ENCODE measurements at places on chromosomes 1 and 21. TPM values are rescaled to one million over a fixed set of nuclear protein-coding genes. Genes with fewer than 3 reads are reported as not detected.

The CPTP gene
- polyA plus RNA-seq: 9.1 TPM

The OLFML2B gene
- 10.4 TPM for polyA plus RNA-seq

The C8B gene
- not detected for polyA plus RNA-seq

The HES3 gene
- polyA plus RNA-seq: not detected

DNA sequence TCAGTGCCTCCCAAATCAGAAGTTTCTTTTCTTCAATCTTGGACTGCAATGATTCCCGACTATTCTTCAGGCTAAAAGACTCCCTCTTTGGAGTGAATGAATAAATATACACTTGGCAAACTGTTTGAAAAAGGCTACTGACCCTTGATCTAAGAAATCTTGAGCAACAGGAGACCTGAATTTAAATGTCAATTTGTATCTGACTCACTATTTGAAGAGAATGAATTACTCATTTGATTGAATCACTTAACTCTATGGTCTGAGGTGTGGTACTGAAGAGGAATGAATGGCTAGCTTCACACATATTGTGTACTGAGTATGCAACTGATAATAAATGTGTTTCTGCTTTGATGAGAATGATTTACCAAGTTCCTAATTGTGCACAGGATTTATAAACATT lies 4.6 kb upstream of the SMG7 start:
- DNase-seq: no peak

DNA sequence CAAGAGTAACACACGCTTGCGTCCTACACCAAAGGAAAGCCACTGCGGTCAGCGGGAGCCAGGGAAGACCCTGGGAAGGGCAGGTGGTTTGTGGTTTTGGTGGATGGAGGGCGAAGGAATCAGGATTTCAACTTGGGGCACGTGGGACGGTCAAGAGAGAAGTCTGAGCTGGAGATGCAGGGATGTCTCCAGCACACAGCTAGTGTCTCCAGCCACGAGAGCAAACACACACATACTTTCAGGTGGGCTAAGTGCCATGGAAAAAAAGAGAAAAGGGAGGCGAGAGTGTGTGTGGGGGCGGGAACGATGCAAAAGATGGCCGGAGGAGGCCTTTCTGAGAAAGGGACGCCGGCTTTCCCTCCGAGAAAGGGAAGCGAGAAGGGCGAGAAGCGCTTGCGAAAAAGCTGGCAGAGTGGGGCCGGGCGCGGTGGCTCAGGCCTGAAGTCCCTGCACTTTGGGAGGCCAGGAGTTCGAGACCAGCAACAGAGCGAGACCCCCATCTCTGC lies 1.4 kb upstream of the SRRM1 start:
- DNase-seq: no peak

DNA sequence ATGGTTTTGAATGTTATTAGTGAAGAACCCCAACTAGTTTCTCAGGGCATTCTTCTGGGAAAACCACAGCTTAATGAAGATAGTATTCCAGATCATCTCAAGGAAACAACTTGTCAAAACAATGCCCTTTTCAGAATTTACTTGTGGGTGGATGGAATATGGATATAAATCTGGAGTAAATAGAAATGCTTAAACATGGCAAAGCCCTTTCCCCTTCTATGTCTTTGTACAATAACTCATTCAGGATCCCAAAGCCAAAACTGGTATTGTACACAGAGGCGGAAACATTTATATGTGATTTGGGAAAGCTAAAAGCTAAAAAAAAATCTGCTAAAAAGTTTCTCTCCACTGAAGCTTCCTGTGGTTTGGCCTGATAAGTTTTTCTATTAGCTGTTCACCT lies 55.5 kb upstream of the RGS5 start:
- no peak for DNase-seq

DNA sequence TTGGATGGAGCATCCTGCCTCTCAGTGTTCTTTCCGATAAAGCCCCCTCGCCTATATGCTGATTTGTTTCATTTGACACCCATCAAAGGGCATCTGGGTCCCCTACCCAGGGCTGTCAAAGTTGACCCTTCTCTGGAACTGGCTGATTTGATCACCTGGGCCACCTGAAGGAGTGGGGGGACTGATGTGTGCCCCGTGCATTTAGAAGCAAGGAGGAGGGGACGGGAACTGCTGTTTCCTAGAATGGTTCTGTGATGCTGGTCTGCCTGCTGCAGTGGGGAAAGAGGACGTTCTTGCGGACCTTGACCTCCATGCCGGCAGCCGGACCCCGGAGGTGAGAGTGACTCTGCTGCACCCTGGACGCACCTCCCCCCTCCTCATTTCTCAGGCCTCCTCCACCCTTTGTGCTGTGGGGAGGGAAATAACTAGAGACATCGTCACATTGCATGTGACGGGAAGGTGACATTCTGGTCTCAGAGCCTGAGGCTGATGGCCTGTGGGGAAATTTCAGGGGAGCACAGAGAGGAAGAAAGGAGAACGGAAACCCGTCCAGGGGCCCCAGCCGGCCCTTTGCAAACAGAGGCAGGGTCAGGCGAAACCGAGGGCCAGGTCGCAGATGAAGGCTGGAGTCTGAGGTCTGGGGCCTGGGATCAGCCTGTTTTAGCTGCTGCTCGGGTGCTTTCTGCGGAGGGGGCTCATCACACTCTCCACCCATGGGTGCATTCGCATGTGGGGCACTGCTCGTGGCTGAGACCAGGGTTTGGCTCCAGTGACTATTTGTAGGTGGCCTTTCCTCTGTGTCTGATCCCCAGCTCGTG lies 25.7 kb downstream of the CRYAA start:
- DNase-seq: no peak

GRCh38 chr1:236868625-236869467 lies 73.8 kb downstream of the MTR start:
- peak; percentile 23 for DNase-seq

- DNase-seq: no peak
Measured at GRCh38 chr1:162397943-162398560, 13.9 kb downstream of the SH2D1B start.

- DNase-seq: no peak
Measured at GRCh38 chr1:86616871-86617270, 70.0 kb downstream of the CLCA4 start.

GRCh38 chr1:90133133-90133532 lies 138.2 kb downstream of the ZNF326 start:
- DNase-seq: peak; percentile 10

DNA sequence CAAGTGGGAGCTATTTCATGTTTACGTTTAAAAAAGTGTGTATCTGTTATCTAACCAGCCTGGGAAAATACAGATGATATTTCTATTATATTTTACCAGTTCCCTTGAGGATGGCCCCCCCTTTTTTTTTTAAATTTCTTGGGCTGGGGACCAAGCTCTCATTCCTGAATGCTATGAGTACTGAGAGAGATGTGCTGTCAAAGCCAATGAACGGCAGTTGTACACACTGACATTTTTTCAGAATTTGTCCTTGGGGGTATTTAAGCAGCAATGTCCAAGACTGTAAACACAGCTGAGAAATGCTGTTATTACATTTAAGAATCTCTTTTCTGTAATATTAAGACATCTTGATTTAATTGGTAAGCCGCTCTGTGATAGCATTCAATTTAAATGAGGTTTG lies 177.9 kb downstream of the ST6GALNAC3 start:
- no peak for DNase-seq

GRCh38 chr1:32981003-32981901 lies 16.6 kb upstream of the RNF19B start:
- DNase-seq: no peak
